Left forelimb (tissue), 1 donor: ENCODE measurements at places on chromosomes 1 and 21.

- DNase-seq: no peak
These were observed 118.8 kb upstream of the PBX1 start for GRCh38 chr1:164440232-164440631.

- peak; percentile 84 for DNase-seq
These were observed 707 bp upstream of the KLHL21 start for GRCh38 chr1:6603238-6603914.

- DNase-seq: no peak
These were observed 720.7 kb upstream of the CXADR start for GRCh38 chr21:16792101-16792500.

DNA sequence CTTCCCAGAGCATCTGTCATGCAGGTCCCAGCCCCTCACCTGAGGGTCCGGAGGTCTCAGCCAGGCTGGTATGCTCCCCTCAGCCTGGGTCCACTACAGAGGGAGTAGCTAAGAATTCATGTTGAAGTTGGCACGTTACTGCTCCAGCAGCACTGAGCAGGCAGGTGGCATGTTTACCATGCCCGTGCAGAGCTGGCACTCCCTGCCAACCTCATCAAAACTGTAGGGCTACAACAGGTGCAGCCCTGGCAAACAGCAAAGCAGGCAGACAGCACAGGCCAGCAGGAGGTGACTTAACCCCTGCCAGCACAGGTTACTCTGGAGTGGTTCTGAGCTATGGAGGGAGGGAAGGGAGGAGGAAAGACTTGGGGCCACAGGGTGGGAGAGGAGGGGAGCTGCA, 46.4 kb downstream of the NUAK2 start:
- DNase-seq: no peak

DNA sequence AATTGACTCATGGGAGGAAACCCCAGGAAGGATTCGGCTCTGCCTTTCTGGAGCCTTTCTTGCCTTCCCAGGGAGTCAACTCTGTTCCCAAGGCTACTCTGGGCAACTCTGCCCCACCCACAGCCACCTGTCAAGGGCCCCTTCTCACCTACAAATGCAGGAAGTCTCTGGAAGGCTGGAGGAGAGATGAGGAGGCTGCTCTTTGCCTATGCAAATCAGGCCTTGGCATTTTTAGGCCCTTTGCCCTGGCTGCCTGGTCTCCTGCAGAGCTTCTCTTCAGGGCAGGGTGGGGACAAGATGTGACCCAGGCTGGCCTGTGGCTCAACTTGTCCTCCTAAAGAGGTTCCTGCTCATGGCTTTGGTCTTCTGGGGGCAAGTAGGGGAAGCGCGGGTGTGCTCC, 5.4 kb downstream of the SLC6A9 start:
- DNase-seq: no peak

- DNase-seq: no peak
These were observed 3.9 kb upstream of the CLSTN1 start for GRCh38 chr1:9827558-9828185.

DNA sequence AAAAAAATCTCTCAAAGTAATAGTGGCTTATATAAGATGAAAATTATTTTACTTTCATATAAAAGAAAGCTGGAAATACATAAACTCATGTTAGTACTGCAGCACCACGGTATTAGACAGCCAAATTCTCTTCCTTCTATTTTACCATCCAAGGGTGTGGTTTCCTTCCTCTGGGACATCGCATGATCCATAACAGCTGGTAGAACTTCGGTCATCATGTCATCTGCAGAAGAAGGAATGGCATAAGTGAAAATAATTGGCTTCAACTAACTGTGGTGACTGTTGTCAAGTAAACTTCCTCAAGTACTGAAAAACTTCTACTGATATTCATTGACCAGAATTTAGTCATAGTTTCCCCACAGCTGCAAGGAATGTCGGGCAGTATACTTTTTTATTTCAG, 28.3 kb upstream of the IFI44L start:
- DNase-seq: no peak

DNA sequence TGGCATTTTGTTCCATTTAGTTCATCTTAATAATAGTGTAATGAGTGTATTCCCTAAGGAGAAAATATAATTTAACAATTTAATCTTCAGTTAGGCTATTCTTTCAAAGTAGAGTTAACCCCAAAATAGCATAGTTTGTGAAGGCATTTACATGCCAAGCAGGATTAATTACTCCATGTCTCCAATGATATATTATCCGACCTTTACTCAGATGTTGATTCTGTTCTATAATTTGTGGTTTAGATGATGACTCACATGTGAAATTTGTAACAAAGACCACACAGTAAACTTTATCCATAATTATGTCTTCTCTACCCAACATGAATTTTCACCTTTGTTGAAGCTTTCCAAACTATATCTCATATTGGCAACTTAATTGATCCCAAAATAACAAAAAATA, 2065.2 kb downstream of the MRPL39 start:
- no peak for DNase-seq

DNA sequence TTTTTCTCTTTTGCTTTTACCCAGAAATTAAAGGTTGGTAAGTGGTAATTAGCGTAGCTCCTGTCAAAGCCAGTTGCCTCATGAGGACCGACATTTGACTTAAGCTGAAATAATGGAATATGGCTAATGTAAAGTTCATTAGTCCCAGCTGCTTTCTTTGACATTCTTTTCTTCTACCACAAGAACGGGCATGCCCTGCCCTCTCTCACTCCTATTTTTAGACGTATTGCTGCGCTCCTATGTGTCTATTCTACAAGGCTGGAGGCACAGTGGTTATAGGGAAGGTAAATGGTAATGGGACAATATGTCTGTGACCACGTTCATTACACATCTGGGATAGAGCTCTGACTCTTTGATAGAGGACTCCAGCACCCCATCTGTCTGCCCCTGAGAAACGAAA, 6.8 kb downstream of the CORT start:
- DNase-seq: no peak

GRCh38 chr1:202711949-202712635, 1.8 kb upstream of the SYT2 start:
- DNase-seq: peak; percentile 54

- DNase-seq: no peak
These were observed 259.6 kb upstream of the PLD5 start for GRCh38 chr1:242784084-242784483.
